Activated T-cell treated with anti-CD3 and anti-CD28 coated beads, Interleukin-2, amount 50 U/mL, for 4 hours (primary cell): ENCODE measurements at places on chromosomes 6 and 20. TPM values are rescaled to one million over a fixed set of nuclear protein-coding genes. Genes with fewer than 3 reads are reported as not detected.

The CALHM6 gene
- total RNA-seq, result 2.3 TPM

The MAK gene
- 0.84 TPM for total RNA-seq

The CHRNA4 gene
- not detected for total RNA-seq

The LGSN gene
- not detected for total RNA-seq

The ULBP3 gene
- total RNA-seq, result 1.1 TPM

The GMPR gene
- total RNA-seq, result 0.58 TPM

The WFDC12 gene
- not detected for total RNA-seq

The LAMP5 gene
- total RNA-seq, result not detected

The NOP56 gene
- total RNA-seq, result 1,094 TPM

The IER3 gene
- 519 TPM for total RNA-seq

The CASS4 gene
- 1.9 TPM for total RNA-seq

The KCNQ2 gene
- not detected for total RNA-seq

The MAP7 gene
- 0.46 TPM for total RNA-seq

The GSTA3 gene
- total RNA-seq, result not detected

The TBC1D22B gene
- 13.0 TPM for total RNA-seq

The C6orf52 gene
- total RNA-seq, result 5.3 TPM
